Colonic mucosa (tissue), 4 donors: ENCODE measurements at places on chromosomes 12 and 14. TPM values are rescaled to one million over a fixed set of nuclear protein-coding genes. Genes with fewer than 3 reads are reported as not detected.
A peak's percentile ranks its signal among the peaks of the same experiment; 100 is the strongest.

- H3K27ac ChIP-seq: no peak overlapping the region
- H3K36me3 ChIP-seq: no peaks in the 10 kb centered on the region
- no peaks in the 10 kb centered on the region for H3K4me1 ChIP-seq
These were observed 12.3 kb downstream of the CCDC91 start for GRCh38 chr12:28202374-28203130.

DNA sequence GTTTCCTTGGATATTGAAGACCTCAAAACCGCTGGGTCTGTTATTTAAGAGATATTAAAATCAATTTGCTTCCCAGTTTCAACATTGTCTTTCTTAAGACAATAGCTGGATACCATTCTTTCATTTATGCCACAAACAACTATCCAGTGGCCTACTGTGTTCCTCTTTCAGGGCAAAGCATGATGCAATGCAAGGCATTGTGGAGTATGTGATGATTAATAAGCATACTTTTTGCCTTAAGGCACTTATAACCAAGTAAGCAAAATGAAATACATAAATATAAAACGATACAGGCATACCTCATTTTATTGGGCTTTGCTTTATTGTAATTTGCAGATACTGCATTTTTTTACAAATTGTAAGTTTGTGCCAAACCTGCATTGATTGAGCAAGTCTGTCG lies 45.5 kb downstream of the SCN8A start:
- H3K27me3 ChIP-seq: no peaks in the 10 kb centered on the region
- H3K27ac ChIP-seq: no peak overlapping the region
- H3K4me1 ChIP-seq: no peaks in the 10 kb centered on the region
- H3K4me3 ChIP-seq: no peak overlapping the region

DNA sequence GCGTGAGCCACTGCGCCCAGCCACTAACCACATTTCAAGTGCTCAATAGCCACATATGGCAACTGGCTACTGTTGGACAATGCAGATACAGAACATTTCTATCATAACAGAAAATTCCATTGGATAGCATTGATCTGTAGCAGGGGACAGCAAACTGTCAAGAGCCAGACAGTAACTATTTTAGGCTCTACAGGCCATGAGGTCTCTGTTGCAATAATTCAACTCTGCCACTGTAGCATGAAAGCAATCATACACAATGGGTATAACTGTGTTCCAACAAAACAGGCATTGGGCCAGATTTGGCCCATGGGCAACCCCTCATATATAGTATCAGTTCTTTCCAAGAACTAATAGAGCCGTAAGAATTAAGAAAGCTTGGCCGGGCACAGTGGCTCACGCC lies 8.0 kb downstream of the CSRNP2 start:
- H3K4me3 ChIP-seq: no peak overlapping the region
- no peak for DNase-seq
- H3K27ac ChIP-seq: no peak overlapping the region

- no peak overlapping the region for H3K27ac ChIP-seq
- no peaks in the 10 kb centered on the region for H3K27me3 ChIP-seq
- H3K4me1 ChIP-seq: no peaks in the 10 kb centered on the region
- H3K4me3 ChIP-seq: no peak overlapping the region
- DNase-seq: no peak
These were observed 9.6 kb upstream of the AKAP6 start for GRCh38 chr14:32319368-32320049.

DNA sequence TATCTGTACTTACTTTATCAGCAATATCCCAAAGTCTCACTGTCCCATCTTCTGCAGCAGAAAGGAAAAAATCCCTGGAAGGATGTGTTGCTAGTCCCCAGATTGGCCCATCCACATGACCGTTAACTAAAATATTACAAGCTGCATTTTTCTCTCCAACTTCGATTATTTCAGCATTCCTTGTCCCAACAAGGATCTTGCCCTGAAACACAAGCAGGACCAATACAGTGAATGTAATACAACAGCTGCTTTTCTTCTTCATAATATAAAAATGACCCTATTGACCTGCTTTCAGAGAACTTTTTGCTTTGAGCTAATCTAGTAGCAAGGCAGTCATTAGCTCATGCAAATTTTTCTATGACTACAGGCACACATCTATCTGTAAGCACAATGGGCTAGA lies 58.3 kb downstream of the ZC3H14 start:
- no peak for DNase-seq
- H3K27ac ChIP-seq: no peak overlapping the region
- H3K36me3 ChIP-seq: no peaks in the 10 kb centered on the region
- H3K27me3 ChIP-seq: no peaks in the 10 kb centered on the region

DNA sequence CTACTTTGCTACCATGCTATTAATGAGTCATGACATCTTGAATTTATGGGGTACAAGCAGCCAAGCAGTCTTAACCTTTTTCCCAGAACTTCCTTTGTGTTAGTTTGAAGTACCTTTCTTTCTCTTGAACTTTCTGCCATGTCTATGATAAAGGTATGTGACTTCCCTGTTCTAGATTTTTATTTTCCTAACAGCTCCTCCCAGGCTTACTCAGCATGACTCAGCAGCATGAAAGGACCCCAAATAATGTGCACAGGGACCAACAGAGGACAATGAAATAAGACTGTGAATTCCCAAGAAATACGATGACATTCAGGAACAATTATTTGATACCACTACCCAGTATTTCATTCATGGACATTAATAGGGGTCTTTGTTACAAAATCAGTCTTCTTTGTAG lies 60.0 kb downstream of the TTC6 start:
- no peaks in the 10 kb centered on the region for H3K27me3 ChIP-seq
- H3K36me3 ChIP-seq: no peaks in the 10 kb centered on the region
- H3K27ac ChIP-seq: no peak overlapping the region
- DNase-seq: no peak

DNA sequence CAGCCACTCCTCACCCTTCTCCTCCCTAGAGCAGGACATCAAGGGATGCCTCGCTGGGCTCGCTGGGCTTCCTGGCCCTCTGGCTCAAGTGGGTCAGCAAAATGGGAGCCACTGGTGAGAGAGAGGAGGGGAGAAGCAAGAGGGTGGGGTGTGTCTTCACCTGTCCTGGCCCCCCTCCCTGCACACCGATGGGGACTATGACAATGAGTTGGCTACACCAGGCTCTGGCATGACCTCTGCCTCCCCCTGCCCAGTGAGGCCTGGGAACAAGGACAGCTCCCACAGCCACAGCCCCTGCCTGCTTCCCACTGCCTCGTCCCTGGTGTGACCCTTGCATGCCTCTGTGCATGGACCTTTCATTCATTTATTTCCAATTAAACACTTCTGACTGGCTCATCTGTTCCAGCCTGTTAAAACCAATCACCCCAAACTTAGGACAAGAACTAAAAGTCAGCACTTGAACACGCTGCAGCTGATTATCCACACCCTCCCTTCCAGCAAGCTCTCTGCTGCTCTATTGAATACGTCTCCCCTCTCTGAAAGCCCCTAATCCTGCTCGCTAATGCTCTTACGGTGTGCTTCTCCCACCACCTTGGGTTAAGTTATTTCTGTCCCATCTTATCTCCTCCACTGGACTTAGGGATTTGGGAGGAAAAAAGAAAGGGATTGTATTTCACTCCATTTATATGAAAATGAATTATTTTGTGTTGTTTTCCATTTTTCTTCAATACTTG lies 5.8 kb upstream of the PPP2R5C start:
- no peak for DNase-seq
- no peak overlapping the region for H3K4me3 ChIP-seq
- no peaks in the 10 kb centered on the region for H3K36me3 ChIP-seq
- no peak overlapping the region for H3K27ac ChIP-seq
- H3K27me3 ChIP-seq: peaks cover 3% of the 10 kb centered on the region

- H3K27me3 ChIP-seq: peaks cover 35% of the 10 kb centered on the region
- no peak for DNase-seq
- no peak overlapping the region for H3K4me3 ChIP-seq
- no peaks in the 10 kb centered on the region for H3K36me3 ChIP-seq
These were observed 18.9 kb upstream of the FIGNL2 start for GRCh38 chr12:51867371-51867770.

Gene PRB2
- not detected for total RNA-seq

GRCh38 chr14:37539992-37540391 lies 55.1 kb downstream of the FOXA1 start:
- no peaks in the 10 kb centered on the region for H3K27me3 ChIP-seq
- no peaks in the 10 kb centered on the region for H3K36me3 ChIP-seq
- no peak overlapping the region for H3K4me3 ChIP-seq
- no peak overlapping the region for H3K27ac ChIP-seq

DNA sequence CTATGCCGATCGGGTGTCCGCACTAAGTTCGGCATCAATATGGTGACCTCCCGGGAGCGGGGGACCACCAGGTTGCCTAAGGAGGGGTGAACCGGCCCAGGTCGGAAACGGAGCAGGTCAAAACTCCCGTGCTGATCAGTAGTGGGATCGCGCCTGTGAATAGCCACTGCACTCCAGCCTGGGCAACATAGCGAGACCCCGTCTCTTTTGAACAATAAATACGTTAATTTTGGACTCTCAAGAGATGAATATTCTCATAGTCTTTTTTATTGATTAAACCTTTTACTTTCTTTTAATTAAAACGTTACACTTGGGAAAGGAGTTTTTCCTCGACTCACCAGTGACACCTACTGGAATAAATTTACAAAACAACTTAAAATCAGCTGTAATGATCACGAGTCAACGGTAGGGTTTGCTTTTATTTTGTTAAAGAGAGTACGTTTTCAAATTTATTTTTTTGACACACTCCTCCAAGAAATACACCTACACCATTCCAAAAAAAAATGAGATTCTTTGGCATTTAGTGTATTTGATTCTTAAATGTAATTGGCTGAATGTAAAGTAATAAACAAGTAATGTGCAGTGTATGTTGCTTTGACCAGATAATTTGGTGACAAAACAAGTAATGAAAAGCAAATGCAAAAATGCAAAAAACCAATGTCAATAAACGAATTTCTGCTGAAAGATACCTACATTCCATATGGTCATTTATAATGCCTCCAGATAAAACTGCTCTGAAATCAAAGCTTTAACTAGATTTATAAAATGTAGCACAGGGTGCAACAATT lies 687 bp upstream of the RPS29 start:
- no peaks in the 10 kb centered on the region for H3K27me3 ChIP-seq
- peak overlapping the region; percentile 88 for H3K27ac ChIP-seq
- no peaks in the 10 kb centered on the region for H3K36me3 ChIP-seq
- H3K4me1 ChIP-seq: no peaks in the 10 kb centered on the region
- DNase-seq: peak; percentile 40

DNA sequence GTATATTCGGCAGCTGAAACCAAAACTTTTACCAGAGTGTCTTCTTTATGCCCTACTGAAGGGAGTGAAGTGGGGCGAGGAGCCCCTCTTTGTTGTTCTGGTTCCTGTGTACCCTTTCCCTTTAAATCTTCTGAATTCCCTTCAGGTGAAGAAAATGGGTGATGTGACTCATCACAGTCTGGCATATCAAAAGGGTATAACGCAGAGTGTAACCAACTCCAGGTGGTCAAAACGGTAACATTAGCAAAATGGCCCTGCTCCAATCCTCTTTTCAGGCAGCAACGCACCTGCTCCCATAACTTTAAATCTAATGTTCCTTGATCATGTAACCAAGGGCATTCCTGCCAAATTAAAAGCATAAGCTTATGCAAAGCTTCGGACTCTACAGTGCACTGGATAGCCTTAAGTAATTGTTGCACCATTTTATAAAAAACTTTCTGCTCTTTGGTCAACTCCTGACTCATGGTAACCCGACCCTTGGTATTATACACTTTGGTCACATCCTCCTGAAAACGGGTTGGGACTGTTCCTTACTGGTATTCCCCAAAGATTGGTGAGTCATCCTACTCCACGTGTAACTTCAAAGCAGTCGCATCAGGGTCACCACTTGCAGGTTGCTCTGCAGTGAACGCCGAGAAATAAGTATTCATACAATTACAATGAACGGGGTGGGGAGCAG lies 83.1 kb downstream of the KCNMB4 start:
- H3K4me1 ChIP-seq: no peaks in the 10 kb centered on the region
- DNase-seq: no peak
- no peak overlapping the region for H3K27ac ChIP-seq
- no peaks in the 10 kb centered on the region for H3K36me3 ChIP-seq

Gene JPH4
- 0.30 TPM for total RNA-seq

DNA sequence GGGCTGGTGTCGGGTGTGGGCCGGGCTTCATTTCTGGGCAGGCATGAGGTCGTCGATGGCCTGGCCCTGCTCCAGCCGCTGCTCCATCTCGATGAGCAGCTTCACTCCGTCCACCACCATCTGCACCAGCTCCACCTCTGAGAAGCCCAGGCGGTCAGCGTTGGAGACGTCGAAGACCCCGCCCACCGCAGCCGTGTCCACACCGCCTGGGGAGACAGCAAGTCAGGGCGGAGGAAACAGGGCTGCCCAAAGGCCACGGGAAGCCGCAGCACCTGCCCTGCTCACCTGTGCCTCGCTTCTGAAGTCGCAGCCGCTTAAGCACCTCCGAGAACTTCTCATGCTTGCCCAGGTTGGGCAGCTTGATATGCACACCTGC lies 2.8 kb downstream of the CKB start:
- H3K4me3 ChIP-seq: peak overlapping the region; percentile 57
- no peak for DNase-seq
- H3K36me3 ChIP-seq: no peaks in the 10 kb centered on the region
- peaks cover 14% of the 10 kb centered on the region for H3K4me1 ChIP-seq

GRCh38 chr14:22280497-22281316 lies 308.3 kb downstream of the DAD1 start:
- H3K4me1 ChIP-seq: no peaks in the 10 kb centered on the region
- DNase-seq: no peak
- H3K27me3 ChIP-seq: no peaks in the 10 kb centered on the region
- H3K36me3 ChIP-seq: no peaks in the 10 kb centered on the region
- H3K4me3 ChIP-seq: no peak overlapping the region

DNA sequence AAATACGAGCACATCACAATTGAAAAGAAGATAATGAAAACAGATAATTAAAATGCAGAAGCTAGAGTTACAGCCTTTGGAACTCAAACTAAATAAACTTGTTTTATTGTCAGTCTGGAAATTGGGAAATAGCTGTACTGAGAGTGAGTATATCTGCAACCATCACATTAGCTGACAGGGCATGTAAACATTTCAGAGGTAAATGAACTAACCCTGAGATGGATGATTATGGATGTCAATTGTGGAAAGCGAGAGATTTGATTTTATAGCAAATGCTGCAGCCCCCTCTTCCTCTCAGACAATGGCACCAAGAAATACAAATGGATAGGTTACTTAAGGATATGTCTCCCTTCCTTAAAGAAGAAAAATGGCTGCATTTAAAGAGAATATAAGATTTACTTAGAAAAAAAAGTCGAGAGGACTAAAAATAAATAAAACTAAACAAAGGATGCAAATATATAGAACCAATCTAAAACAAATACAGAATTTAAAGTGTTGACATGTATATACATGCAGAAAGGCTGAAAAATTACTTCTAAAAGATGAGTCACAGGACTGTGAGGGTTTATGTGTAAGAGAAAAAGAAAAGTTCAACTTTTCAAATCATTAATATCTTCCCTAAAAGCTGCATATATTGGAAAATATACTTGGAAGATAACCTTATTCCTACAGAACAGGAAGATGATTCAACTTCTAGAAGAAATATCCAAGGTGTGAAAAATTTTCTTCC lies 120.3 kb upstream of the FLRT2 start:
- no peak for DNase-seq
- H3K4me1 ChIP-seq: no peaks in the 10 kb centered on the region
- H3K27me3 ChIP-seq: no peaks in the 10 kb centered on the region
- no peak overlapping the region for H3K27ac ChIP-seq

Gene SUPT16H
- total RNA-seq: 71.8 TPM
